ENCODE measurements at places on chromosomes 3 and 15. TPM values are rescaled to one million over a fixed set of nuclear protein-coding genes. Genes with fewer than 3 reads are reported as not detected.
A peak's percentile ranks its signal among the peaks of the same experiment; 100 is the strongest.

Gene SERINC4
- not detected for total RNA-seq

- H3K36me3 ChIP-seq, result peaks cover 7% of the 10 kb centered on the region
- DNase-seq, result no peak
- H3K4me3 ChIP-seq, result no peak overlapping the region
- H3K27ac ChIP-seq, result no peak overlapping the region
Measured at GRCh38 chr3:20563251-20563650, 377.2 kb upstream of the SGO1 start.

DNA sequence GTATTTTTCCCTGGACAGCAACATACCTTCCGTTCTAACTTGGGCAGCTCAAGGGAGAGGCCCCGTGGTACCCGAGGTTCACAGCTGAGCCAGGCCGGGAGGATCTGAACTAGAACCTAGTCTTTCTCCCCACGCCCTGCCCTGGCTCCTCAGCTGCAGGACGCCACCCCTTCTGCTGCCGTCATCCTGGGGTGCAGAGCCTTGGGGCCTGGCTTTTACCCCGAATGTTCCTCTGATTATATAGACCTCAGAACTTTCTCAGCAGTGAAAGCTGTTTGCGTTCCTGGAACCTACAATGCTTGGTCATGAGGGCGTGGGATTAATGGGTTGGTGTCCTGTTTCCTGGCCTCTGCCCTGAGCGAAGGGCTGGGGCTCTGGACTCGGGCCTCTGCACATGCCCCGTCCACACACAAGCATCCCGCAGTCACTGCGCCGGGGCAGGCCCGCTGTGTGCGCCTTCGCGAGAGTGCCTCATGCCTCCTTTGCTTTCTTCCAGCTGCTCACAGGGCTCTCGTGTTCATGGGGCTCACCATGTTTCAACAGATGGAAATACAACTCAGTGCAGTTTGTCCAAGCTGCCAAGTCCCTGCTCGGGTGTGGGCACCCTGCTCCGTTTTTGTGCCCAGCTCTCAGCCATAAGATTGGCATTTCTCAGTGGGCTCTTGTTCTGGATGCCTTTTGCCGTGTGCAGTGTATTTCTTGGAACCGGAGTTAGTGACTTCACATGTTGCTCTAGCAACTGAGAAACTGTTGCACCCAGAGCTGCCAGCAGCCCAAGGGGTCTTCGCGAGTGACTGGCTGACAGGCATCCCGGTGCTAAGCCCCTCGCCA lies 20.4 kb downstream of the SYNM start:
- H3K27ac ChIP-seq, result peak overlapping the region; percentile 25
- H3K27me3 ChIP-seq, result peaks cover 3% of the 10 kb centered on the region
- H3K36me3 ChIP-seq, result peaks cover 20% of the 10 kb centered on the region
- DNase-seq, result no peak

GRCh38 chr3:140731440-140732119 lies 53.7 kb downstream of the TRIM42 start:
- H3K4me3 ChIP-seq, result no peak overlapping the region
- H3K27me3 ChIP-seq, result no peaks in the 10 kb centered on the region
- no peaks in the 10 kb centered on the region for H3K36me3 ChIP-seq
- no peaks in the 10 kb centered on the region for H3K4me1 ChIP-seq
- no peak overlapping the region for H3K27ac ChIP-seq
- no peak for DNase-seq
